CD4-positive, alpha-beta T cell treated with Interleukin-17A for 4 hours (primary cell): ENCODE measurements at places on chromosomes 4 and X.

DNA sequence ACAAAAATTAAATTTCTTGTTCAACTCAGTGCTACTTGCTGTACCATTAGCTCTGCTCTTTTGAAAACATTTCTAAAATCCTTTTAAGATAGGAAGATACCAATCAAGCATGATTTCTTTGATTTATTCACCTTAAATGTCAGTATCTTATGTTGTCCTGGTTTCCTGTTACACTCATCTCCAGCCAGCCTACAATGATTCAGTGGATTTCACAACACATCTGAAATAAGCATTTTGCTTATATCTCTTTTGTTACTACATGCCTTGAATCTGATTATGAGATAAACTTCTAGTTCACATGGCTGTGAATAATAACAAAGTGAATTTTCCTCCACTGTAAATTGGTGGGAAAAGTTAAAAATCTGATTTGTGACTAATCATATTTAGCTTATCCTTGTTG is 112.5 kb upstream of the BMP3 start:
- no peak for DNase-seq

DNA sequence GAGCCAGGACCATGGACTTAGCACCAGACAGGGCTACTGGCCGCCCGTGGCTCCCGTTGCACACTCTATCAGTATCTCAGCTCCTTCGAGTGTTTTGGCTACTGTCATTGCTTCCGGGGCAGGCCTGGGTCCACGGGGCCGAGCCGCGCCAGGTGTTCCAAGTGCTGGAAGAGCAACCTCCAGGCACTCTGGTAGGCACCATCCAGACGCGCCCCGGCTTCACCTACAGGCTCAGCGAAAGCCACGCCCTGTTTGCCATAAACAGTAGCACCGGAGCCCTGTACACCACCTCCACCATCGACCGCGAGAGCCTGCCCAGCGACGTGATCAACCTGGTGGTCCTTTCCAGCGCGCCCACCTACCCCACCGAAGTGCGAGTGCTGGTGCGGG is 1.6 kb downstream of the FAT4 start:
- no peak for DNase-seq

DNA sequence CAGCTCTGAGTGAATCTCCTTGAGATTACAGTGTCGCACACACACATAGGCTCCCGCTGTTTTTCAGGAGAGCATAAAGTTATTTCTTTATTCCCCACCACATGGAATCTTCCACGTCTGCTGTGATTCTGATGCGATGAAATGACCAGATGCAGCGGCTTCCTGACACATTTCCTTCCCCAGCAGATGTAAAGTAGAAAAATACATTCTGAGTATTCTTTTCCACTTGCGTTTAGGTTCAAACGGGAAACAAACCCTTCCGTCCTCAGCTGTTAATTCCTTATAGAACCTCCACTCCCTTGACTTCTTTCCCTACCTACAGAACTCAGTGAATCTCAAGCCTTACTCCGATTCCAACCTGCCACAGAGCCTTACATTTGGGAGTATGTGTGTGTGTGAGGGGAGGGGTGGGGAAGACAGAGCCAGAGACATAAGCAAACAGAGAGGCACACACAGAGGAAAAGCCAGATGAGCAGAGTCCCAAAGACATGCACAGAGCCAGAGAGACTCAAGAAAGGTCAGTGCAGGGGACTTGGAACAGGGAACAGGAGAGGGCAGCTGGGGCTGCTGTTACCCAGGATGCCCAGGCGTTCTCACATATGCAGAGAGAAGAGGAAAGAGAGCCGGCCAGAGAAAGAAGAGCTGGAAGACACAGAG is 47.3 kb downstream of the SETD7 start:
- no peak for DNase-seq

GRCh38 chrX:140766024-140766611 is 56.6 kb downstream of the LINC00632 start:
- DNase-seq: peak; percentile 56

GRCh38 chr4:72527038-72527646 is 41.9 kb downstream of the ADAMTS3 start:
- no peak for DNase-seq

- DNase-seq: no peak
Observed at GRCh38 chr4:87824352-87824751, 8.4 kb upstream of the MEPE start.

DNA sequence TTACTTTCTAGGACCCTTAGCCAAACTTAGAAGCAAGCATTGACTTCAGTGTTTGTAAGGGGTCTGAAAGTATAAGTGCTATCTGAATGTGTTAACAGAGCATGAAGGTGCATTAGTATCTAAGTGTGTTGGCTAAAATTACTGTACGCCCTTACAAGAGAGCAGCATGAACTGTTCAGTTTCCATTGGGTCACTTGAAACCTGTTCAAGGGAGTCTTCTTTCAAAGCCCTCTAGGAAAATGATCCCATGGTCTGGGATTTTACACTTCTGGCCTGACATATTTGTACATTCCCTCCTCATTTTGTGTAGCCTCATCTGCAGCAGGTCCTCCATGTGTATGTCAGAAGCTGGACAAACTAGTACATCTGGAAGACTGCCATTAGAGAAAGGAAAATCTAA is 3.2 kb downstream of the PRDX4 start:
- no peak for DNase-seq

DNA sequence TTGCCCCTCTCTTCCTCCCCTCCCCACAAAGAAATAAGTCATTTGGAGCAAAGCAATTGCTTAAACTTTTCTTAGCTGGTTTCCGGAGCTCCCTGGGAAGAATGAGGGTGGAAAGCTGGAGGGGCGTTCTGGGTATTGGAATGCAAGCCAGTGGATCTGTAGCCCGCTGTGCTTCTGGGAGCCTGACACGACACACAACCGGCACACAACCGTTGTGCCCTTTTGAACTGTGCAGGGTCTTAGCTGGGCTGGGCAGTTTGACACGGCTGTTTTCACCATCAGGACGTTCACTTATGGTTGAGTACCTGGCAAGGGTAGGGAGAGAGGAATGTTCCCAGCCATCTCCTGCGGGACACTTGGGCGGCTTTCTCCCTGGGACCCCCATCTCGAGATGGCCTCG is 38.3 kb downstream of the SHROOM2 start:
- DNase-seq: no peak

- no peak for DNase-seq
Observed at GRCh38 chr4:20195071-20195885, 56.4 kb upstream of the SLIT2 start.

DNA sequence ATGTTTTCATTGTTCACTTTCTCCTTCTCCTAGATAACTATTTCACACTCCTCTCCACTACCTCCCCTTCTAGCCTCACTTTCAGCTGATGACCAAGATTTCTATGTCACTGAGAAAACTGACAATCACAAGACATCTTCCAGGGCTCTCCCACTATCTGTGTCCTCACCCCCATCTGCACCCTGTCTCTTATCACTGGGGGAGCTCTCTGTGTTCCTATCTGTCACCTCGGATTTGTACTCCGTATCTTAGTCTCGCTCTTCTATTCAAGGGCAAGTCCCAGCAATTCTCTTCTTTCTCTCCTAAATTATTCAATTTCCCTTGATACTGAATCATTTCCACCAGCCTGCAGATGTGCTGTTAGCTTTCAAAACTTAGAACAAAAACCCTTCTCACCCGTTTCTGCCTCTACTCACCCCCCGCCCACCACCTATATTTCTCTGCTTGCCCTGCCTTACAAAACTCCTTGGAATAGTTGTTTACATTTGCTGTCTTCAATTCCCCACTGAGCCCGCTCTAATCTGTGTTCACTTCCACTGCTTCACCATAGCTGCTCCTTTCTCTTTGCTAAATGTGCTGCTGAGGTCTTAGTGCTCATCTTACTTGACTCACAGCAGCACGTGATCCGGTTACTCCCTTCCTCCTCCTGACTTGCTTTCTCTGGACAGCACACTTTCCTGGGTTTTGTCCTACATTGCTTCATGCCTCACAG is 293.2 kb downstream of the UNC5C start:
- DNase-seq: no peak

DNA sequence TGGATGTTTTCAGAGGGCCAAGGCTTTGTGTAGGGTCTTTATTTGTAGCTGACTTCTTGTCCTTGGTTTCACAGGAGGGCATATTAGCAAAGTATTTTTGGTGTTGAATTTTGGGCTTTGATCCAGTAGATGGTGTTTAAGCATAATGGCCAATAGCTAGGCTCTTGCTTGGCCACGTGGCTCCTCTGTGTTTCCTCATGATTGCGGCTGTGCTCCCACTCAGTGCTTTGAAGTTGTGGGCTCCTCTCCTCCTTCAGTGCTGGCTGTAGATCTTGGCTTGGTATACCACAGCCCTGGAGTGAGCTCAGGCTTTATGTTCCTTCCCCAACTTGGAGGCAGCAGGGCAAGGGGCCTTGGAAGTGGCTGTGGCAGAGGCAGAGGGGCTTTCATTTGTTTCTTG is 107.2 kb upstream of the CENPE start:
- no peak for DNase-seq

GRCh38 chr4:4170596-4171150 is 56.1 kb downstream of the OTOP1 start:
- no peak for DNase-seq

GRCh38 chr4:17647927-17648326 is 33.5 kb downstream of the MED28 start:
- no peak for DNase-seq

- DNase-seq: no peak
Observed at GRCh38 chr4:94306713-94307112, 35.9 kb downstream of the HPGDS start.
